ENCODE measurements at places on chromosomes 3 and 15.
A peak's percentile ranks its signal among the peaks of the same experiment; 100 is the strongest.

- no peaks in the 10 kb centered on the region for H3K27me3 ChIP-seq
- no peaks in the 10 kb centered on the region for H3K36me3 ChIP-seq
- H3K27ac ChIP-seq: no peak overlapping the region
- H3K4me3 ChIP-seq: no peak overlapping the region
- H3K4me1 ChIP-seq: no peaks in the 10 kb centered on the region
- DNase-seq: no peak
Observed at GRCh38 chr3:182305881-182306665, 487.2 kb upstream of the ATP11B start.

DNA sequence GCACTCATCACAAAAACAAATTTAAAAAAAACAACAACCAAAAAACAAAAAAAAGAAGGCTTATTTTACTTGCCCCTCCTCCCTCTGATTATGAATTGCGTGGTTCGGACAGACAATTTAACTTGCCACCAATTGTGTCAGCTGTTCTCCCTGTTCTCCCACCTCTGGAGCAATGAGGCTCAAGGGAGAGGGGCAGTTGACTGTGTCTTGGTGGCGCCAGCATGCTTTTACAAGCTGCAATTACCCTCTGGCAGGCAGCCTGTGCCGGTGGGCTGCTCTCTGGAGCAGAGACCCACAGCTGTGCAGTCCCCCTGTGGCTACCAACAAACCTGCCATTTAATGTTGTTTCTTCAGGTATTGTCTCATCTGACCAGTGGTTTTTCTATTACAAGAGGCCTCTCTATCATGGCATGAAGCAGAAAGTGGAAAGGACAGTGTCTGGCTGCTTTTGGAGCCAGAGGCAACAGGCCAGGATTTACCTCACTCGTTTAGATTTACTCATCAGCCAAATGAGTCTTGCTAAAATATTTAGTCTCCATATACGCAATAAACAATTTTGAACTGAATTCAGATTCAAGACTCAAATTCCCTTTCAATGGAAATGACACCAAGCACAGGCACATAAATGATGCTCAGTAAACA, 192.0 kb upstream of the TPRG1 start:
- no peak overlapping the region for H3K4me3 ChIP-seq
- no peaks in the 10 kb centered on the region for H3K27me3 ChIP-seq
- H3K27ac ChIP-seq: no peak overlapping the region
- no peak for DNase-seq

GRCh38 chr3:192181151-192181550, 546.2 kb downstream of the FGF12 start:
- no peaks in the 10 kb centered on the region for H3K4me1 ChIP-seq
- no peak overlapping the region for H3K4me3 ChIP-seq
- DNase-seq: no peak
- H3K27ac ChIP-seq: no peak overlapping the region

GRCh38 chr3:151299006-151299405, 17.6 kb downstream of the GPR87 start:
- no peaks in the 10 kb centered on the region for H3K27me3 ChIP-seq
- no peak for DNase-seq
- H3K27ac ChIP-seq: no peak overlapping the region
- H3K4me1 ChIP-seq: peaks cover 16% of the 10 kb centered on the region
- H3K36me3 ChIP-seq: peaks cover 8% of the 10 kb centered on the region
- no peak overlapping the region for H3K4me3 ChIP-seq

GRCh38 chr3:178971614-178972013, 100.0 kb downstream of the ZMAT3 start:
- H3K4me3 ChIP-seq: no peak overlapping the region
- no peaks in the 10 kb centered on the region for H3K36me3 ChIP-seq
- no peak overlapping the region for H3K27ac ChIP-seq
- no peaks in the 10 kb centered on the region for H3K27me3 ChIP-seq

- DNase-seq: peak; percentile 100
- no peaks in the 10 kb centered on the region for H3K36me3 ChIP-seq
- H3K27me3 ChIP-seq: peaks cover 26% of the 10 kb centered on the region
Observed at GRCh38 chr3:186108941-186109865, at the start of gene ETV5. Gene ETV5 (minus strand): TSS chr3:186109089. CDS start chr3:186105868, 3,221 bp downstream.

GRCh38 chr15:53869044-53869805, 109.0 kb upstream of the UNC13C start:
- H3K4me3 ChIP-seq: no peak overlapping the region
- H3K36me3 ChIP-seq: no peaks in the 10 kb centered on the region
- no peak overlapping the region for H3K27ac ChIP-seq
- DNase-seq: no peak

GRCh38 chr3:95939235-95939809, 875.1 kb upstream of the EPHA6 start:
- H3K27me3 ChIP-seq: no peaks in the 10 kb centered on the region
- no peak overlapping the region for H3K27ac ChIP-seq
- DNase-seq: no peak

DNA sequence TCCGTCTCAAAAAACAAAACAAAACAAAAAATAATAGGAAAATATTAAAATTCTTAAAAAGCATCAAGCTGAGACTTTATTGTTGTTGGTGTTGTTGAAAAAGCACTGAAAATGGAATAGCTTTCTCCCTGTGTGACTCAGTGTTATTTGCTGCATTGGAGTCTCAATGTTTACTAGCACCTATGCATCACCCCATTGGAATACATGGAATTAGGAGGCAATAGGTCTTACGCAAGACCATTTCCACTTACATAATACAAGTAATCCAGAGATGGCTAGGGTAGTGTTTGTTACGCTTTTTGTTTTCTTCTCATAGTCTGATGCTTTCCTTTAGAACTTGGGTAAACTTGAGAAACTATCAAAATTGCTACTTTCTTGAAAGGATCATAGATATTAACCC, 15.2 kb downstream of the GXYLT2 start:
- no peaks in the 10 kb centered on the region for H3K36me3 ChIP-seq
- H3K4me3 ChIP-seq: no peak overlapping the region
- no peak overlapping the region for H3K27ac ChIP-seq
- peak; percentile 68 for DNase-seq
- H3K4me1 ChIP-seq: peaks cover 9% of the 10 kb centered on the region

- H3K4me3 ChIP-seq: no peak overlapping the region
- no peak overlapping the region for H3K27ac ChIP-seq
- H3K27me3 ChIP-seq: no peaks in the 10 kb centered on the region
- peaks cover 22% of the 10 kb centered on the region for H3K4me1 ChIP-seq
- DNase-seq: peak; percentile 93
Observed at GRCh38 chr15:78052001-78052401, 25.5 kb downstream of the TBC1D2B start.

GRCh38 chr3:133540896-133541674, 32.4 kb upstream of the CDV3 start:
- H3K27ac ChIP-seq: no peak overlapping the region
- peak; percentile 16 for DNase-seq
- H3K27me3 ChIP-seq: no peaks in the 10 kb centered on the region
- H3K36me3 ChIP-seq: no peaks in the 10 kb centered on the region

- H3K36me3 ChIP-seq: no peaks in the 10 kb centered on the region
- no peaks in the 10 kb centered on the region for H3K4me1 ChIP-seq
- DNase-seq: peak; percentile 43
- no peak overlapping the region for H3K27ac ChIP-seq
Observed at GRCh38 chr15:62254137-62254934, 89.3 kb upstream of the C2CD4B start.

- no peak overlapping the region for H3K27ac ChIP-seq
- no peak for DNase-seq
- no peak overlapping the region for H3K4me3 ChIP-seq
- H3K4me1 ChIP-seq: no peaks in the 10 kb centered on the region
Observed at GRCh38 chr3:52845157-52845556, 10.3 kb upstream of the MUSTN1 start.

- no peak overlapping the region for H3K27ac ChIP-seq
- H3K27me3 ChIP-seq: no peaks in the 10 kb centered on the region
- no peak for DNase-seq
- peaks cover 2% of the 10 kb centered on the region for H3K4me1 ChIP-seq
Observed at GRCh38 chr3:190521998-190522397, 8.1 kb downstream of the IL1RAP start.

GRCh38 chr3:146162561-146162960, 1.6 kb upstream of the PLOD2 start:
- H3K4me3 ChIP-seq: no peak overlapping the region
- H3K27me3 ChIP-seq: no peaks in the 10 kb centered on the region
- DNase-seq: no peak
- no peaks in the 10 kb centered on the region for H3K36me3 ChIP-seq
- H3K27ac ChIP-seq: no peak overlapping the region

- H3K36me3 ChIP-seq: no peaks in the 10 kb centered on the region
- no peak overlapping the region for H3K4me3 ChIP-seq
- H3K4me1 ChIP-seq: peaks cover 14% of the 10 kb centered on the region
- no peak overlapping the region for H3K27ac ChIP-seq
Observed at GRCh38 chr3:134809427-134810051, 14.5 kb downstream of the EPHB1 start.

GRCh38 chr3:10310578-10310977, 10.3 kb downstream of the SEC13 start:
- H3K27me3 ChIP-seq: no peaks in the 10 kb centered on the region
- no peaks in the 10 kb centered on the region for H3K4me1 ChIP-seq
- DNase-seq: no peak
- no peak overlapping the region for H3K27ac ChIP-seq
- no peak overlapping the region for H3K4me3 ChIP-seq
- H3K36me3 ChIP-seq: peaks cover 45% of the 10 kb centered on the region

- DNase-seq: no peak
- no peak overlapping the region for H3K27ac ChIP-seq
- peaks cover 22% of the 10 kb centered on the region for H3K4me1 ChIP-seq
- no peak overlapping the region for H3K4me3 ChIP-seq
Observed at GRCh38 chr3:14883226-14883625, 64.2 kb upstream of the NR2C2 start.

- DNase-seq: peak; percentile 37
- no peak overlapping the region for H3K4me3 ChIP-seq
- no peaks in the 10 kb centered on the region for H3K36me3 ChIP-seq
- no peak overlapping the region for H3K27ac ChIP-seq
Observed at GRCh38 chr3:122993124-122993978, 34.2 kb downstream of the SEMA5B start.

GRCh38 chr15:58165661-58166060, 27.5 kb downstream of the AQP9 start:
- peaks cover 2% of the 10 kb centered on the region for H3K27me3 ChIP-seq
- H3K4me3 ChIP-seq: no peak overlapping the region
- DNase-seq: no peak
- no peak overlapping the region for H3K27ac ChIP-seq

DNA sequence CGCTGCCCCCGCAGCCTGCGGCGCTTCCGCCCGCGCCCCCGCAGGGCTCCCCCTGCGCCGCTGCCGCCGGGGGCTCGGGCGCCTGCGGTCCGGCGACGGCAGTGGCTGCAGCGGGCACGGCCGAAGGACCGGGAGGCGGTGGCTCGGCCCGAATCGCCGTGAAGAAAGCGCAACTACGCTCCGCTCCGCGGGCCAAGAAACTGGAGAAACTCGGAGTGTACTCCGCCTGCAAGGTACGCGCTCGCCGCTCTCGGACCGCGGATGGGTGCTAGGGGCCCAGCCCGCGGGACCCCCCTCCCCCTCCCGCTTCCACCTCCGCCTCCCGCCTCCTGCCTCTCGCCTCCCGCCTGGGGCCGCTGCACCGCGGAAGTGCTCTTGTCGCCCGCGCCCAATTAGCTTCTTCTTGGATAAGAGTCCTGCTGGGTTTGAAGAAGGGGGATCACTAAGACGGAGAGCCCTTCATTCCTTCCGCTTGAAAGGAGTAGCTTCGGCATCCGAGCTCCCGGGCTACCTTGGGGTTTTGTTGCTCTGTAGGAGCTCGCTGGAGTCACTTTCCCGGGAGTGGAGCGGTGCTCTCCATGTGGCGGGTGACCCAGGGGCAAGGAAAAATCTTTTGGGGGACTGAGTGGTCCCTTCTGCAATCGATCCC, 426 bp downstream of the KAT2B start:
- H3K36me3 ChIP-seq: no peaks in the 10 kb centered on the region
- no peaks in the 10 kb centered on the region for H3K27me3 ChIP-seq
- H3K27ac ChIP-seq: peak overlapping the region; percentile 93
- peak overlapping the region; percentile 85 for H3K4me3 ChIP-seq

GRCh38 chr15:41904541-41905005, 10.7 kb upstream of the SPTBN5 start:
- DNase-seq: peak; percentile 46
- no peak overlapping the region for H3K27ac ChIP-seq
- H3K4me3 ChIP-seq: no peak overlapping the region
- H3K36me3 ChIP-seq: peaks cover 36% of the 10 kb centered on the region
- H3K4me1 ChIP-seq: peaks cover 9% of the 10 kb centered on the region

DNA sequence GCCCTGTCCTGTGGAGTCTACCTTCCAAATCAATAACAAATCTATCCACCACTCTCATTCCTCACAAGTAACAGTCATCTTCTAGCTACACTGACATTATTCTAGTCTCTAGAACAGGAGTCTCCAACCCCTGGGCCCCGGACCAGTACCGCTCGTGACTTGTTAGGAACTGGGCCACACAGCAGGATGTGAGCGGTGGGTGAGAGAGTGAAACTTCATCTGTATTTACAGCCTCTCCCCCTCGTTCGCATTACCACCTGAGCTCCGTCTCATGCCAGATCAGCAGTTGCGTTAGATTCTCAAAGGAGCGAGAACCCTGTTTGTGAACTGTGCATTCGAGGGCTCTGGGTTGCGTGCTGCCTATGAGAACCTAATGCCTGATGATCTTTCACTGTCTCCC, 31.9 kb downstream of the ROBO2 start:
- no peak overlapping the region for H3K4me3 ChIP-seq
- H3K4me1 ChIP-seq: no peaks in the 10 kb centered on the region
- H3K27me3 ChIP-seq: no peaks in the 10 kb centered on the region

GRCh38 chr15:46710401-46710960, 1006.8 kb upstream of the SEMA6D start:
- no peaks in the 10 kb centered on the region for H3K27me3 ChIP-seq
- no peak overlapping the region for H3K4me3 ChIP-seq
- DNase-seq: no peak

DNA sequence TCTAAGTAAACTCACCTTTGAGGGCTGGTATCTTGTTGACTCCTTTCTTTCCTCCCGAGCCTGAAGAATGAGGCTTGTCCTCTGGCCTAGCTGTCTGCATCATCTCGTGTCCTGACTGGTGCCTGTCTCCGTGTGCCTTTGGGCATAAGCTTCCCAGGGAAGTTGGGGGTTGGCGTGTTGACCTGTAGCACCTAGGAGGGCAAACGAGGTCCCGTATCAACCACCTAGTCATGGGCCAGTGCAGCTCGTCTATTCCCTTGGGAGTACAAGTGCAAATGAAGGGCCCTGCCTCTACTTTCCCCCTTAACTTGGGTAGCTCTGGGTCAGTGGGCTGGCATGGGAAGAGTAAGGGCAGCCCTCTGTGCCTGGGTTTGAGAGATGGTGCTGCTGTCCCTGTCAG, 8.7 kb downstream of the TEX264 start:
- DNase-seq: no peak
- H3K36me3 ChIP-seq: peaks cover 8% of the 10 kb centered on the region
- no peaks in the 10 kb centered on the region for H3K27me3 ChIP-seq
- H3K27ac ChIP-seq: no peak overlapping the region
- H3K4me3 ChIP-seq: no peak overlapping the region

DNA sequence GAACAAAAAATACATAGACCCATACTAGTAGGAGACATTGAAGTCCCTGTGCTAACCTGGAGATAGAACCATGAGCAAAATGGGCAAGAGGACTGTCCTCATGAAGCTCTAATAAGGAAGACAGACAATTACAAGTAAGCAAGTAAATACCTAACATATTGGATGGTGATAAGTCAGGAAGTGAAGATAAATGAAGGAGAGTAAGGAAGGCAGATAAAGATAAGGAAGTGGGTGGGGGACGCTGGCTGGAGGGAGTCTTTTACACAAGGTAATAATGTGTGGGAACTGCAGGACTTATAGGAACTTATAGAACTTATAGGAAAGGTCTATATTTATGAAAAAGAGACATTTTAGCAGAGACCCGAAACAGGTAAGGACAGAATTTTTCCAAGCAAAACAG, 148.9 kb upstream of the ABI3BP start:
- DNase-seq: no peak
- no peaks in the 10 kb centered on the region for H3K36me3 ChIP-seq
- H3K27me3 ChIP-seq: no peaks in the 10 kb centered on the region
- H3K4me3 ChIP-seq: no peak overlapping the region
- H3K4me1 ChIP-seq: no peaks in the 10 kb centered on the region
- H3K27ac ChIP-seq: no peak overlapping the region

All from trophoblast cell (in vitro differentiated cells and primary cell).